Nephron progenitor cell (in vitro differentiated cells): ENCODE measurements at places on chromosomes 12 and 14.

- H3K4me1 ChIP-seq, result peaks cover 15% of the 10 kb centered on the region
- DNase-seq, result no peak
- H3K27ac ChIP-seq, result no peak overlapping the region
- H3K4me3 ChIP-seq, result no peak overlapping the region
Observed at GRCh38 chr14:24857277-24857676, 192.7 kb downstream of the STXBP6 start.

- no peak overlapping the region for H3K4me3 ChIP-seq
- no peak overlapping the region for H3K27ac ChIP-seq
- no peak for DNase-seq
- H3K36me3 ChIP-seq, result no peaks in the 10 kb centered on the region
- peaks cover 11% of the 10 kb centered on the region for H3K27me3 ChIP-seq
Observed at GRCh38 chr14:34111505-34111904, 160.6 kb upstream of the EGLN3 start.

GRCh38 chr14:79708426-79709388 is 502.6 kb downstream of the DIO2 start:
- H3K4me3 ChIP-seq, result no peak overlapping the region
- H3K27me3 ChIP-seq, result peaks cover 4% of the 10 kb centered on the region
- H3K36me3 ChIP-seq, result no peaks in the 10 kb centered on the region
- no peak overlapping the region for H3K27ac ChIP-seq
- no peak for DNase-seq

GRCh38 chr12:16545836-16546235 is 60.1 kb downstream of the LMO3 start:
- no peak overlapping the region for H3K27ac ChIP-seq
- no peaks in the 10 kb centered on the region for H3K36me3 ChIP-seq
- no peak for DNase-seq

GRCh38 chr14:77407158-77407557 is 16.2 kb downstream of the NOXRED1 start:
- H3K4me3 ChIP-seq, result no peak overlapping the region
- no peaks in the 10 kb centered on the region for H3K4me1 ChIP-seq
- DNase-seq, result no peak
- H3K27me3 ChIP-seq, result no peaks in the 10 kb centered on the region
- H3K27ac ChIP-seq, result no peak overlapping the region

DNA sequence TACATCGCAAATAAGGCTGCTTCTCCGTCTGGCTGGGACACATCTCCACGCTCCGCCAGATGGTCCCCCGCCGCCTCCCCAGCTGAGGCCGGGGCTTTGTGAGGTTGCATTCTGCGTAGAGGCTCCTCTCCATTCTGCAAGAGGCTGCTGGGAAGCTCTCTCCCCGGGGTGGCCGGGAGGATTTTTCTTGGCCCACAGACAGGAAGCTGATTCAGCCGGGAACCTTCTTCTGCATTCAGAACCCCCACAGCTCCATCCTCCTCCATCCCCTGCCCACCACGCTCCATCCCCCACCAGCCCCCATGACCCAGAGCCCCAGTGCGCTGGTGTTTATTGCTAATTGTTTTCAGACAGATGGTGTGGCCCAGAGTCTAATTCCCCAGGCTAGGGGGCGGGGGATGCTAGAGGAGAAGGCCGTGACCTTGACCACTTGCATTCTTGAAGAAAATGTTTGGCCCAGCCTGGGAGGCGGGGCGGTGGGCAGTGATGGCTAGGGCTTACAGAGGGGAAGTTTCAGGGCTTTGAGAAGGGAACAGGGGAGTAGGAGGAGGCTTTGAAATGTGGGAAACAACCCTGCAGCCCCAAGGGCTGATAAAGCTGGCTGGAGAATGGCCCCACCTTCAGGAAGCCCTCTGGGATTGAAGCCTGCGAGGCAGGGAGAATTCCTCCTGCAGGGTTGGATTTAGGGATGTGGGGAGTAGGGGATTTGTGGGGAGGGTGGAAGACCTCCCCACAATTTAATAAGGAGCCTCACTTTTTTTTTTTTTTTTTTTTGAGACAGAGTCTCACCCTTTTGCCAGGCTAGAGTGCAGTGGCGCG is 88.5 kb upstream of the NCOR2 start:
- peak; percentile 81 for DNase-seq
- no peaks in the 10 kb centered on the region for H3K36me3 ChIP-seq
- H3K4me3 ChIP-seq, result no peak overlapping the region
- H3K27ac ChIP-seq, result no peak overlapping the region
